Effector memory CD4-positive, alpha-beta T cell (primary cell): ENCODE measurements at places on chromosomes 11 and 22.

GRCh38 chr11:134725716-134726639 is 313.9 kb upstream of the B3GAT1 start:
- no peak overlapping the region for H3K27ac ChIP-seq
- no peaks in the 10 kb centered on the region for H3K4me1 ChIP-seq
- H3K27me3 ChIP-seq, result no peaks in the 10 kb centered on the region

DNA sequence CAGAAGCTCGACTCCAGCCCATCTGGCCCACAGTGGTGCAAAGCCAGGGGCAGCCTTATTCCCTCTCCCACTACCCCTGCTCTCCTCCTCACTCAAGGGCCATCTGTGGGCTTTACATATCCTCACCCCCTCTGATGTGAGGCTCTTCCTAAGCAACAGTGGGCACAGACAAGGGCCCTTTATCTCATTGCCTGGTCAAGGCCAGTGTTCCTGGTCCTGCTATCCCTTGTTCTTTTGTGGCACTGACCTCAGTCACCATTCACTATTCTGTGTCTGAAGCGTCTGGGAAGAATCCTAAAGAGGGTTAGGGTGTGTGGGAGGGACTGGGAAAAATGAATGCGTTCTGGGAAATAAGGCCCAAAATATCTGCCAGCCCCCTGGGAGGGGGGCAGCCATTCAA is 7.3 kb downstream of the DNAL4 start:
- no peak for DNase-seq
- H3K27me3 ChIP-seq, result no peaks in the 10 kb centered on the region
- no peak overlapping the region for H3K27ac ChIP-seq
- no peaks in the 10 kb centered on the region for H3K36me3 ChIP-seq
- H3K4me3 ChIP-seq, result no peak overlapping the region

- H3K27me3 ChIP-seq, result no peaks in the 10 kb centered on the region
- peak; percentile 5 for DNase-seq
- peak overlapping the region; percentile 74 for H3K27ac ChIP-seq
- H3K4me3 ChIP-seq, result peak overlapping the region; percentile 92
- no peaks in the 10 kb centered on the region for H3K36me3 ChIP-seq
- H3K4me1 ChIP-seq, result peaks cover 6% of the 10 kb centered on the region
Measured at GRCh38 chr11:108592591-108593213, 866 bp downstream of the EXPH5 start.

- no peaks in the 10 kb centered on the region for H3K36me3 ChIP-seq
- H3K27me3 ChIP-seq, result no peaks in the 10 kb centered on the region
- no peak overlapping the region for H3K27ac ChIP-seq
- no peak for DNase-seq
Measured at GRCh38 chr11:74024261-74025029, 15.6 kb upstream of the UCP3 start.

DNA sequence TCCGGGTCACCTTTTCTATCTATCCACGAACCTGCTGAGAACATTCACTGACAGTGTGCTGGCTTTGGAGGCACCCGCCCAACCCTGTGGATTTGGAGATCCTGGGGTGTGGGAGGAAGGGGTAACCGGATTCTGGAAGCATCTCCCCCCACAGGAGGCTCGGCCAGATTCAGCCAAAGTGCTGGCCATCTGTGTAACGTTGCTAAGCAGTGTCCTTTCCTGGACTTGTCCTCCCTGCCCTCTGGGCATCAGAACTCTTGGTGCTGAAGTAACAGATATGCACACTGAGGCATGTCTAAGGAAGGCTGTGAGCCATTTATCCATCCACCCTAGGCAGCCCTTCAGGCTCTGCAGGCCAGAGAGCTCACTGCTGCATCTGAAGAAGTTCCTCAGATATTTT is 85.7 kb downstream of the SNX19 start:
- no peak overlapping the region for H3K27ac ChIP-seq
- no peaks in the 10 kb centered on the region for H3K4me1 ChIP-seq
- no peak for DNase-seq
- no peak overlapping the region for H3K4me3 ChIP-seq
- no peaks in the 10 kb centered on the region for H3K36me3 ChIP-seq
- no peaks in the 10 kb centered on the region for H3K27me3 ChIP-seq

- peaks cover 6% of the 10 kb centered on the region for H3K36me3 ChIP-seq
- H3K27me3 ChIP-seq, result no peaks in the 10 kb centered on the region
- H3K27ac ChIP-seq, result no peak overlapping the region
- DNase-seq, result no peak
- H3K4me3 ChIP-seq, result no peak overlapping the region
- H3K4me1 ChIP-seq, result no peaks in the 10 kb centered on the region
Measured at GRCh38 chr11:72921028-72921716, 107.0 kb downstream of the ATG16L2 start.

- H3K4me1 ChIP-seq, result peaks cover 39% of the 10 kb centered on the region
- H3K36me3 ChIP-seq, result peaks cover 6% of the 10 kb centered on the region
- no peaks in the 10 kb centered on the region for H3K27me3 ChIP-seq
- peak overlapping the region; percentile 79 for H3K27ac ChIP-seq
Measured at GRCh38 chr22:41862160-41862529, 29.2 kb downstream of the SREBF2 start.

DNA sequence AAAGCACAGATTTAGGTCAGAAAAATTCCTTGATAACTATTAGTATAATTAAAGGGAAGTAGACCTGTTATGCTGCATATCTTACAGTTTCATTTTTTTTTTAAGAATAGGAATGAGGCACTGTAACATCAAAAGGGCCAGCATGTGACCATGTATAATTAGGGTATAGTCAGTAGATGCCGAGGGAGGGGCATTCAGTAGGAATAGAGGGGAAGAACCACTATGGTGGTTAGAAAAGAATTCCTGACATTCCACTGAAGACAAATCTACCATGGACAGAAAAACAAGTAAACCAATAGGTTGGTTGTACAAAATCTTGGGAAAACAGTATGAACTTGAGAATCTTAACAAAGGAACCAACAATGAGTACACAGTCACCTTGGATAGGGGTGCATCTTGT is 78.4 kb upstream of the CCDC179 start:
- no peaks in the 10 kb centered on the region for H3K36me3 ChIP-seq
- no peak overlapping the region for H3K27ac ChIP-seq
- H3K27me3 ChIP-seq, result no peaks in the 10 kb centered on the region
- DNase-seq, result no peak

DNA sequence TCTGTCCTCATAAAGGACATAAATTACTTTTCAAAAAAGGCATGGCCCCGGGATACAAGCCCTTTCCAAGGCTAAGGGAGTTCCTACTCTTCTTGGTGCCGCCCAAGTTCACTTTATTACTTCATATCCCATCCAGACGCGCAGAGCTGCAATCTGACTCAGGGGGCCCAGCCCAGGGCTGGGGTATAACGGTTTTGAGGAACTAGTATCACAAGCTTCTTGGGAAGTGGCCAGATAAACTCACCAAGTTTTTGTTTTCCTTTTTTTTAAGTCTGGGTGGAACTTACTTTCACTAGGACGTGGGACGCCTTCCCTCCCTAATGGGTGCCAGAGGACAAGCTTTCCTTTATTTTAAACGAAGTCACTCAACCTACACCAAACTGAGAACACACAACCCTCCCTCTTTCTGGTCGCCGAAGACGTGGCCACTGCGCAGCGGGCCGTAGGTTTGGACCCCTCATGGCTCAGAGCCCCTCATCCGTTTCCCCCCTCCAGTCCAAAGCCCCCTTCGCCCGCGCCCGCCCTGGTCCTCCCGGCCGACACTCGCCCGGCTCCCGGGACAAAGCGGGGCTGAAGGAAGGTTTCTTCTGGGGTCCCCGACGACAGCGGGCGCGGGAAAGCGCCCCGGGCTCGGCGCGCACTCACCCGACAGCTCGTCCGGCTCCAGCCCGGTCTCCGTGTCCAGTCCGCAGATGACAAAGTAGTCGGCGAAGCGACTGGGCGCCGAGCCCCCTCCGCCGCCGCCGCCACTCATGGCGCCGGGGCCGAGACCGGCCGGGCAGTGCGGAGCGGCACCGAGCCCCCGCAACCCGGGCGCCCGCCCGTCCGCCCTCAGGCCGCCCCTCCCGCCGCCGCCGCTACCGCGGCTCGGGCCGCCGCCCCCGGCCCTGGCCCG is 587 bp downstream of the DENND5A start:
- peak overlapping the region; percentile 85 for H3K4me3 ChIP-seq
- H3K27ac ChIP-seq, result peak overlapping the region; percentile 69
- H3K36me3 ChIP-seq, result no peaks in the 10 kb centered on the region
- H3K4me1 ChIP-seq, result peaks cover 21% of the 10 kb centered on the region

- no peak overlapping the region for H3K27ac ChIP-seq
- H3K27me3 ChIP-seq, result no peaks in the 10 kb centered on the region
- no peaks in the 10 kb centered on the region for H3K4me1 ChIP-seq
- H3K36me3 ChIP-seq, result no peaks in the 10 kb centered on the region
Measured at GRCh38 chr11:111123463-111124398, 121.8 kb upstream of the POU2AF2 start.

DNA sequence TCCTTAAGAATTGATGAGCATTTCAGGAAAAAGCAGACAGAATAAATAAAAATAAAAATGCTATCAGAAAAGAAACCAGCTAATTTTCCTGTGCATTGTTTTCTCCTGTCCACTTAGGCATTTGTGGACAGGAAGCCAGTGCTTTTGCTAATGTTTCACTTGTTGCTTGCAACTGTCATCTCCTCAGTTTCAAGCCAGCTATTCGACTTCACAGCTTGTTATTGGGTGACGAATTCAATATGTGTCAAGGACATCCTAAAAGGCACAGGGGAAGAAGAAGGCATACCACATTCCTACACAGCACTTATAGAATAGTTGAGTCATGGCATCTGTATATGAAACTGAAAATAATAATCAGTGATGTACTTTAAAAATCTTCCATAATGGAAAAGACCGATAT is 530.6 kb upstream of the KIRREL3 start:
- no peak overlapping the region for H3K27ac ChIP-seq
- no peaks in the 10 kb centered on the region for H3K4me1 ChIP-seq
- no peaks in the 10 kb centered on the region for H3K27me3 ChIP-seq
- no peak overlapping the region for H3K4me3 ChIP-seq
- no peak for DNase-seq

DNA sequence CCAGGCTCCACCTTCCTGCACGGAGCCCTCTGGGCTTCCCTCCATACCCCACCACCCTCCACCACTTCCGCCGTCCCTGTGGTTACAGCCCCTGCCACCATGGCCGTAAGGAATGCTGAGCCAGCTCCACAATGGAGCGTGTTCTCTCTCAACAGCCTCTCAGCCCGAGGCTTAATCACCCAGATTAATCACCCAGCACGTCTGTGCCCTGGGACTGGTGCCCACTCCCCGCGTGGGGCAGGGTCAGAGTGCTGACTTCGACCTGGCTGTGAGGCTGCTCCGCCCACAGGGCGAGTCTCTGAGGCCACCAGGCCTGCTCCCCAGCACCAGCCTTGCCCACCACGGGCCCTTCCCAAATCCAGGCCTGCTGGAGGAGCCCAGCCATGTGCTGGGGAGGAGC is 4.0 kb upstream of the TH start:
- DNase-seq, result no peak
- no peak overlapping the region for H3K4me3 ChIP-seq
- H3K36me3 ChIP-seq, result no peaks in the 10 kb centered on the region
- H3K4me1 ChIP-seq, result no peaks in the 10 kb centered on the region
- H3K27ac ChIP-seq, result no peak overlapping the region

DNA sequence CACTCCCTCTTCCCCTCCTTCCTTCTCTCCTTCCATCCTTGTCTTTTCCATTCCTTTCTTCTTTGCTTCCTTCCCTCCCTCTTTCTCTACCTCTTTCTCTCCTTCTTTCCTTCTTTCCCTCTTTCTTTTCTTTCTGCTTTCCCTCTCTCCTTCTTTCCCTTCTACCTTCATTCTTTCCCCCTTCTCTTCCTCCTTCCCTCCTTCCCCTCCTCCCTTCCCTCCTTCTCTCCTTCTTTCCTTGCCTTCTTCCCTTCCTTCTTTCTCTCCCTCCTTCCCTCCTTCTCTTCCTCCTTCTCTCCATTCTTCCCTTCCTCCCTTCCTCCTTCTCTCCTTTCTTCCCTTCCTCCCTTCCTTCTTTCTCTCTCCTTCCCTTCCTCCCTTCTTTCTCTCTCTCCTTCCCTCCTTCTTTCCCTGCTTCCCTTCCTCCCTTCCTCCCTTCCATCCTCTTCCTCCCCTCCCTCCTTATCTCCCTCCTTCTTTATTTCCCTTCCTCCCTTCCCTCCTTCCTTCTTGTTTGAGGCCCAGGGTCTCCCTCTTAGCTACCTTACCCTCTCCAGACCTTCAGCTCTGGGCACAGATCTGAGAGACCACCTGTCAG is 77.0 kb downstream of the BUD13 start:
- no peak overlapping the region for H3K4me3 ChIP-seq
- H3K4me1 ChIP-seq, result no peaks in the 10 kb centered on the region
- no peak overlapping the region for H3K27ac ChIP-seq
- H3K36me3 ChIP-seq, result no peaks in the 10 kb centered on the region
- no peak for DNase-seq

DNA sequence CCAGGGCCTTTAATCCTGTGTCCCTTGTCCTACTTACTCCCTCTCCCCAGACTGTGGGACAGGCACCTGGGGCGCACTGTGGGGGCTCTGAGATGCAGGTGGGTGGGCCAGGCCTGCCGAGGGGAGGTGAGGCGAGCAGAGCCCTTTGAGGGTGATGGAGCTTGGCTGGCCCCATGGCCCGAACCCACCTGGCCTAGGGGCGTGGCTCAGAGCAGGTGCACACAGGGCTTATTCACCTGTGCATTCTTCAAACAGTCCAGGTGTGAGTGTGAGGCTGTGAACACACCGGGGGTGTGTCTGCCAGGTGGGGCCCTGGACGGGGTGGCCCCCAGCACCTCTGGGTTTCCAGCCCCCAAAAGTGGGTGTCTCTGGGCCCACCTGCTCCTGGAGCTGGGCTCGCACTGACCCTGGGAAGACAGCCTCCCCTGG is 9.0 kb upstream of the MUC5AC start:
- no peak overlapping the region for H3K4me3 ChIP-seq
- no peaks in the 10 kb centered on the region for H3K36me3 ChIP-seq
- no peak for DNase-seq

- no peak overlapping the region for H3K27ac ChIP-seq
- H3K4me3 ChIP-seq, result no peak overlapping the region
- H3K4me1 ChIP-seq, result no peaks in the 10 kb centered on the region
- no peak for DNase-seq
Measured at GRCh38 chr11:61602775-61603569, 22.1 kb upstream of the SYT7 start.

DNA sequence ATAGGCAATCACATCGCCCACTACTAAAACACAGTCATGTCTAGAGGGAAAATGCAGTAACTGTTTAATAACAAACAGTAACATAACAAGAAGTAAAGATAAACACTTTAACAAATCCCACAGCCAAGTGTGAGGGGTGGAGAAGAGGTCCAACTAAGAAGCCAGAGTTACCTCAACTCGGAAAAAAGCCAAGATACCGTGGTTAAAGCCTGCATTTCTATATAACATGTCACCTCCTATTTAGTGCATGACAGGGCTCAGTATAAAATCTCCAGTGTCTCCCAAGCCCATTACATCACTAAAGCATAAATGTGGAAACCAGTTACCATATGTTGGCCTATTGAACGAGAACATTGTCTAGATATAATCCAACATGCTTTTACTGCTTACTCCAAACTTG is 281.7 kb downstream of the LRRC4C start:
- no peak overlapping the region for H3K4me3 ChIP-seq
- no peak for DNase-seq
- no peaks in the 10 kb centered on the region for H3K27me3 ChIP-seq

GRCh38 chr11:36564376-36565030 is 3.3 kb upstream of the RAG1 start:
- H3K36me3 ChIP-seq, result no peaks in the 10 kb centered on the region
- DNase-seq, result peak; percentile 35
- H3K27me3 ChIP-seq, result peaks cover 4% of the 10 kb centered on the region
- H3K27ac ChIP-seq, result no peak overlapping the region
